ENCODE measurements at places on chromosomes 3 and 15.

GRCh38 chr3:39727415-39727814 is 82.0 kb upstream of the MYRIP start:
- no peak for DNase-seq

DNA sequence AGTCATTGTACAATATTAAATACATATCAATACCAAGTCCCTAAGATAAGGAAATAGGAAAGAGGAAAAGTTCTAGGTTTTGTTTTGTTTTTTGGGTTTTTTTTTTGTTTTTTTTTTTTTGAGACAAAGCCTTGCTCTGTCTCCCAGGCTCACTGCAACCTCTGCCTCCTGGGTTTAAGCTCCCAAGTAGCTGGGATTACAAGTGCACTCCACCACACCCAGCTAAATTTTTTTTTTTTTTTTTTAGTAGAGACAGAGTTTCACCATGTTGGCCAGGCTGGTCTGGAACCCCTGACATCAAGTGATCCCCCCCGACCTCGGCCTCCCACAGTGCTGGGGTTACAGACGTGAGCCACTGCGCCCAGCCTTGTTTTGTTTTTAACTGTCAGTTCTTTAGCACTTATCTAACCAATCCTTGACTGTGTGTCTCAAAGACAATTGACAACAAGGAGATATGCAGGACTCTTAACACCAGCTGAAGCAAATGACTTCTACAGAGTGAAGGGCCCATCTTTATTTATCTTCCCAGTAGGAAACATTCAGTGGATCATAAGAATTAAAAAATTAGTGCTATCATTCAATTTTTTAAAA is 100.0 kb upstream of the RAP2B start:
- DNase-seq = no peak

GRCh38 chr15:62430056-62430455 is 265.0 kb upstream of the C2CD4B start:
- no peak for DNase-seq

DNA sequence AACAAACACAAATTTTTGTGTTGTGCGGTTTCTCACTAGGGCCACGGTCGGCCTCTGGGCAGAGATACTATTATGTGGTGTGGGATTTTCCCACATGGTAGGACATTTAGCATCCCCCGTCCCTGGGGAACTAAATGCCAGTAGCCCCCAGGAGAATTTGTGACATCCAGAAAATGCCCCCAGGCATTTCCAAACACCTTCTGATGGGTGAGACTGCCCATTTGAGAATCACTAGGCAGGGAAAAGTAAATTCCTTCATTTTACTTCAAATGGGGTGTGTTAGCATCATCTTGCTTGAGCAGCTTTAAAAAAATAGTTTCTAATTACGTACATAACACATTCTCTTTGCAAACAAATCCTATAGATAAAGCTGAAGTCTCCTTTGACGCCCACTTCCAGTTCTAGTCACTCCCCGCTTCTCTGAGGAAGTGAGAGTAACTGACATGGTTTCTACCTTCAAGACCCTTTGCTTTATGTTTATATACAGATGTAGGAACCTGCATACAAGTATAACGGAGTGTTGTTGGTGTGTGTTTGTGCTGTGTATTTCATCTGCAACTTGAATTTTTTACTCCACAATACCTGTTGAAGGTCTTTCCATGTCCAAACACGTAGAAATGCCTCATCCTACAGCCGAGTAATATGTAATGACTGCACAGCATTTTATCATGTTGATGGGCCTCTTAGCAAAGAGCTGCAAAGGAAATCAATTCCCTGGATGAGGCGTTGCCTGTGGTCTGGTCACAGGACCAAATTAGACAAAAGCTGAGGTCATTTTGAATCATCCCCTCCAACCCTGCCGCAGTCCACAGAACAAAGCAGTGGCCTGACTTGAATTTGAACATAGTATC is 31.4 kb upstream of the ZBTB38 start:
- DNase-seq = no peak

DNA sequence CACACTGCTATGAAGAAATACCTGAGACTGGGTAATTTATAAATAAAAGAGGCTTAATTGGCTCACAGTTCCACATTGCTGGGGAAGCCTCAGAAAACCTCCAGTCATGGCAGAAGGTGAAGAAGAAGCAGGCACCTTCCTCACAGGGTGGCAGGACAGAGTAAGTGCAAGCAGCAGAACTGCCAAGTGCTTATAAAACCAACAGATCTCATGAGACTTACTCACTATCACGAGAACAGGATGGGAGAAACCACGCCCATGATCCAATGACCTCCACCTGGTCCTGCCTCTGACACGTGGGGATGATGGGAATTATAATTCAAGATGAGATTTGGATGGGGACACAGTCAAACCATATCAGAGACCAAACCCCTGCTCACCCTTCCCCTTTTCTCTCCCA is 75.0 kb downstream of the TRIM69 start:
- no peak for DNase-seq

- DNase-seq = no peak
Measured at GRCh38 chr3:71651625-71652024, 68.1 kb upstream of the FOXP1 start.

DNA sequence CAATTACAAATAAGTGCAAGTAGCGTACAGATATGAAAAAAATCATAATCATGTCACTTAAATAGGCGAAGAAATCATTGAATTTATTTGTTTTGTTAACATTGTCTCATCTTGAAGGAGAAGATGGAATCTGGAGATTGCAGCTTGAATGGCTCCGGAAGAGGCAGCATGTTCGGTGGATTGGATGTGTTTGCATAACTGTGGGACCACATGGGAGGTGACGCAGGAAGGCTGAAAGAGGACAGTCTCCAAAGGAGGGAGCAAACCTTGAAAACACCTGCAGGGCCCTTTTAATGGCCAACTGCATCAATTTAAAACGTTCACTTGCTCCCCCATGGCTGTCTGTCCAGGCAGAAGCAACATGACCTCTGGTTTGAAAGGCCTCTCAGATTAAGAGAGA is 61.3 kb downstream of the CHL1 start:
- no peak for DNase-seq

- DNase-seq = no peak
Measured at GRCh38 chr3:172137287-172138192, 98.2 kb downstream of the FNDC3B start.

GRCh38 chr3:98563661-98564281 is 29.6 kb downstream of the CPOX start:
- no peak for DNase-seq

GRCh38 chr15:99180086-99180963 is 69.1 kb downstream of the TTC23 start:
- no peak for DNase-seq

DNA sequence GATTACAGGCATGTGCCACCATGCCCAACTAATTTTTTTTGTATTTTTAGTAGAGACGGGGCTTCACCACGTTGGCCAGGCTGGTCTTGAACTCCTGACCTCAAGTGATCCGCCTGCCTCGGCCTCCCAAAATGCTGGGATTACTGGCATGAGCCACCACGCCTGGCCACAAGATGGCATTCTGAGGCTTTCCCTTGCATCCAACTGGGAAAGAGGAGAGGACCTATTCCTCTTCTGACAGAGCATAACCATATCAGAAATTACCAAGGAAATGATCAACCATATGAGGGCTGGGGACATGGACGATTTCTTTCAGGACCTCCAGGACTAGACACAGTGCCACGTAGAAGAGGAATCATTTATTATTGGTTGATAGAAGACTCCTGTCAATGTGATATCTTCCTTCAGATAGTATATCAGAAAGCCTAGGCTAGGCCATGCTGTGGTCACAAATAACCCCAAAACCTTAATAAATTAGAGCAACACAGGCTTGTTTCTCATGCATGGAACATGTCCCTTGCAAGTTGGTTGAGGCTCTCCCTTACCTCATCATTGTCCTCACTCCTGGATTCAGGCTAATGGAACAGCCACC is 372.3 kb upstream of the IL12A start:
- no peak for DNase-seq

GRCh38 chr3:154758109-154758868 is 321.8 kb upstream of the MME start:
- DNase-seq = no peak

DNA sequence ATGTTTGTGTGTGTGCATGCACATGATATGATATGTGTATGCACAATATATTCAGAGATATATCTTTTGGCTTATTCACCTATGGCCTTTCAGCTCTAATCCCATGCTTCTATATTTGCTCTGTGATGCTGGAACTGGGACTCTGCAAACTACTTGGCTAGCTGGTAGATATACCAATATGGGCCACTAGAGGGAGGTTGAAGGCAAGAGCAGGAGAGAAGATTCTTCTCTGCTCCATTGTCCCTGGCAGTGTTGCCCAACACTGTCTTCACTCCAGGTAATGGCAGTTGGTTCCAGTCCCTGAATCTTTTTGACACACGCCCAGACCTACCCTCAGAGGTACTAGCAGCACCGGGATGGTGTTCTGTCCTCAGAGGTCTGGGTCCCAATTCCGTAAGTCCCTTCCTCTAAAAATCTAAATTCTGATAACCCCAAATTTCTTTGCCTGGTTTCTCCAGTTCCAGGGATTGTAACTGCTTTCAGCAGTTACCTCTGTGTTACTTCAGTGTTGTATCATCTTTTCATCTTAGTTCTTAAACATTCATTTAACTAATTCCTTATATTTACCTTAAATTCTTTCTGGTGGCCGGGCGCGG is 44.7 kb downstream of the GTPBP8 start:
- DNase-seq = no peak

DNA sequence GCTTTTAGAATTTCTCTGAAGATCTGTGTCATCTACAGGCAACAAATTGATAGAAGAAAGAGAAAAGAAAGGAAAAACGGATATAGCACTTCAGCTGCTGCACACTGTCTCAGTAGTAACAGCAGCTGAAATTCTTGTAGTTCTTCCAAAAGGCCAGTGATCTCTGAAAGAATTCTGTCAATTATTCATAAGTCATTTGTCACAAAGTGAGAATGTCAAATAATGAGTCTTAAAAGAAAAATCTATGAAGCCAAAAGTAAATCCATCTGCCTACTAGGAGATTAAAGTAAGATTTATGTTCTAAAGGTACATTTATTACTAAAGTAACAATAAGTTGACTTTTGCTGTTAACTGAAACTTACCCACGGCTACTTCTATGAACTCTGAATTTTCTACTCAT is 24.6 kb downstream of the IFT80 start:
- DNase-seq = no peak

GRCh38 chr3:172630316-172630715 is 80.6 kb downstream of the NCEH1 start:
- DNase-seq = no peak

DNA sequence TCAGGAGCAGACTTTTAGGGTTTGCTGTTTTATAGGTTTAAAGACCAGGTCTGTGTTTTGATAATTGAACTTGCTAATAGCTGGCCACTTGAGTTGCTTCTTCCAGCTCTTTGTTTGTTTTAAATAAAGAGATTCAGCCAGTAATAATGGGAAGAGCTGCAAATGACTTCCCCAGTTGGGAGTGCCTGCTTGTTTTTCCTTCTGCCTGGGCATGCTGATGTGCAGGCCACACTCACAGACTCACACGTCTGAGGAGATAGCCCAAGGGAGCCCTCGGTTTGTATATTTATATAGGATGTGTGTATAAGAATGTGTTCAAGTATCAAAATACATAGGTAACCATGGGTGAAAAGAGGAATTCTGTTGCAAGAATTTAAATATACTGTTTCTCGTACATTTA is 78.2 kb upstream of the BOC start:
- no peak for DNase-seq

GRCh38 chr3:10552631-10552943 is 47.2 kb upstream of the ATP2B2 start:
- no peak for DNase-seq

GRCh38 chr15:69731081-69731330 is 278.4 kb downstream of the RPLP1 start:
- DNase-seq = no peak

DNA sequence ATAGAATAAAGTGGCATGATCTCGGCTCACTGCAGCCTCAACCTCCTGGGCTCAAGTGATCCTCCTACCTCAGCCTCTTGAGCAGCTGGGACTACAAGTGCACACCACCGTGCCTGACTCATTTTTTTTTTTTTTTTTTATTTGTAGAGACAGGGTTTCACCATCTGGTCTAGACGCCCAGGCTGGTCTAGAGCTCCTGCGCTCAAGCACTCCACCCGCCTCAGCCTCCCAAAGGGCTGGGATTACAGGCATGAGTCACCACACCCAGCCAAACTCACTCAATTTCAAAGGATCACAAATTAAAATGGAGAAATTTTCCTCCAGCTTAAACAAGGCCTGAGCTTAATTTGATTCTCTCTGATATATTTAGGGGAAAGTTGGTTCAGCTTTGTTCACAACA is 27.3 kb upstream of the NMB start:
- no peak for DNase-seq

DNA sequence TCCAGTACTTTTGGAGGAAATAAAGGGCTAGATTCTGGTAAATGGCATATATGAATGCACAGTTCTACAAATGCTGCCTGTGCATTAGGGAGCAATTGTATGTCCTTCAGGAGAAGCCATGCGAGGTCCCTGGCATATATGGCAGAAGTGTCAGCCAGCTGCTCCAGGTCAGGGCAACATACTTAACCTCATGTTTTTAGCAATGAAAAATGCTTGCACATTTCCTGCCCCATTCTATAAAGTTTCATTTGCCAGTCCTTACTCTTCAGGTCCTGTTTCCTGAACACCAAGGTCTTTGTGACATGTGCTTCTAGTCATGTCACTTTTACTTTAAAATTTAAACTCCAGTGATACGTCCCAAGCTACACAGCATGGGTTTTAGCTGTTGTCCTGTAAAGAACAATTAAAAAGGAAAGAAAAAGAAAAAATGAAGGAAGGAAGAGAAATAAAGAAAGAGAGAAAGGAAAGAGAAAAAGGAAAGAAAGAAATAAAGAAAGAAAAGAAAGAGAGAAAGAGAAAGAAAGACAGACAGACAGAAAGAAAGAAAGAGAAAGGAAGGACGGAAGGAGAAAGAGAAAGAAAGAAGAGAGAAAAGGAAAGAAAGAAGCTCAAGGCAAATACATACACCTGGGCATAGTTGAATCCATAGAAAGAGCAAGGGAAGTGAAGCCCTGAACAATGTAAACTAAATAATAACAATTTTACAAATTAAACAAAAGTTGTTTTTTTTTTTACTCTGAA is 20.1 kb upstream of the PTX3 start:
- no peak for DNase-seq

- DNase-seq = no peak
Measured at GRCh38 chr3:148329481-148330235, 368.0 kb upstream of the AGTR1 start.

- DNase-seq = no peak
Measured at GRCh38 chr15:53872410-53872809, 105.8 kb upstream of the UNC13C start.

- no peak for DNase-seq
Measured at GRCh38 chr3:73324203-73325155, 263.0 kb downstream of the EBLN2 start.

GRCh38 chr3:98536456-98537017 is 4.8 kb downstream of the GPR15 start:
- no peak for DNase-seq

DNA sequence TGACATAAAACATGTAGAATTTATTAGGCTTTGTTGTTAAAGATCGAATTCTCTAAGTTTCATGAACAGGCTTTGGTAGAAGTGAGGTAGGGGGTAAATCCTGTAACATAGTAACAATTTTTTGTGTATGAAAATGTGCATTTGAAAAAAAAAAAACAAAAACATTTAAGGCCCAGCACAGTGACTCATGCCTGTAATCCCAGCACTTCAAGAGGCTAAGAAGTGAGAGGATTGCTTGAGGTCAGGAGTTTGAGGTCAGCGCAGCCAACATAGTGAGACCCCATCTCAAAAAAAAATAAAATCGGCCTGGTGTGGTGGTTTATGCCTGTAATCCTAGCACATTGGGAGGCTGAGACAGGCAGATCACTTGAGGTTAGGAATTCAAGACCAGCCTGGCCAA is 26.8 kb upstream of the PPP4R2 start:
- no peak for DNase-seq

GRCh38 chr15:55589287-55589686 is 1.1 kb upstream of the PYGO1 start:
- DNase-seq = no peak
